ENCODE measurements at places on chromosomes 13 and 19.
A peak's percentile ranks its signal among the peaks of the same experiment; 100 is the strongest.

- no peak for DNase-seq
Observed at GRCh38 chr19:43708716-43709115, 7.2 kb upstream of the IRGC start.

- no peak for DNase-seq
Observed at GRCh38 chr13:21233086-21233485, 56.6 kb downstream of the MRPL57 start.

GRCh38 chr13:66886264-66886663 lies 343.9 kb downstream of the PCDH9 start:
- DNase-seq, result no peak

GRCh38 chr13:99285432-99286182 lies 21.6 kb downstream of the GPR183 start:
- no peak for DNase-seq

DNA sequence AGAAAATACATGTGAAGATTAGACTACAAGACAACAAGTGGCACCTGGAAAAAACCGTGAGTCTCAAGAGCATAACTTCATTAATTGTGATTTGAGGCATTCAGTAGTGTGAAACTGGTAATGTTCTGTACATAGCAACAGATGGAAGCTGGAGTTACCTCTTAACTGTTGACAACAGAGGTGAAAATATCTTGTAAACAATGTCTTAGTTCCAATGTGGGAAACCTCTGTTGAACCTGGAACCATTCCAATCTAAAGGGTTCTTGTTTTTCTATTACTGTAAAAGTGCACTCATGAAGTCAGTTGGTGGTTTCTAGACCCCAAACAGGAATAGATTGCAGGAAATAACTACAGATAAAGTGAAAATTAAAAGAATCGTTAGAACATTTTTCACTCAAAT lies 728.4 kb downstream of the SLITRK1 start:
- no peak for DNase-seq

GRCh38 chr13:34172048-34172447 lies 354.1 kb downstream of the RFC3 start:
- no peak for DNase-seq

DNA sequence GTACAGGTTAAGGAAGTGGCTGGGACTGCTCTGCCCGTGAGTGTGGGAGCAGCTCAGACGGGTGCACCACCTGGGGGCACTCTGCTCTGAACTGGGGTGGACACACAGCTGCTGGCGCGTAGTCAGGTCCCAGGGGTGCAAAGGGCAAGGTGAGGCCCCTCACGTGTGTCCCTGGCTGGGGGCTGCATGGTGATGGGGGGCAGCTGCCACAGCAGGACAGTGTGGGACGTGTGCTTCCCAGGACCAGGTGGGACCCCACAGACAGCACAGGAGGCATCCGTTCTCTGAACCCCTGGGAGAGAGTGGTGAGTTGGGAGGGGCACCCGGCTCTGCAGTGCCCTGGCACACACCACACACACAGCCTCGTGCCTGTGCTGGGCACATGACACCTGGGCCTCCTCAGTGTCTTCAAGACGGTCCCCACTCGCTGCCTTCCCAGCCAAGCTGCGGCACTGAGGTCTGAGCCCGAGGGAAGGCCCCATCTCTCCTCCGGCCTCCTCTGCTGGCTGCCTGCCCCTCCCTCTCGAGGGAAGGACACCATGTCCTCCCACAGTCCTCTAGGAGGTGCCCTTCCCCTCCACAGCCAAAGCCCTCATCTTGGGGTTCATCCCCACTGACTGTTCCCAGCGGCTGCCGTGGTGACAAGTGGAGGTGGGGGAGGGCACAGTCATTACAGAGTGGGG lies 24.7 kb downstream of the CILP2 start:
- DNase-seq, result no peak

- peak; percentile 72 for DNase-seq
Observed at GRCh38 chr13:24228852-24229458, 68.4 kb downstream of the SPATA13 start.

- no peak for DNase-seq
Observed at GRCh38 chr19:37855098-37855497, 51.3 kb downstream of the WDR87 start.

DNA sequence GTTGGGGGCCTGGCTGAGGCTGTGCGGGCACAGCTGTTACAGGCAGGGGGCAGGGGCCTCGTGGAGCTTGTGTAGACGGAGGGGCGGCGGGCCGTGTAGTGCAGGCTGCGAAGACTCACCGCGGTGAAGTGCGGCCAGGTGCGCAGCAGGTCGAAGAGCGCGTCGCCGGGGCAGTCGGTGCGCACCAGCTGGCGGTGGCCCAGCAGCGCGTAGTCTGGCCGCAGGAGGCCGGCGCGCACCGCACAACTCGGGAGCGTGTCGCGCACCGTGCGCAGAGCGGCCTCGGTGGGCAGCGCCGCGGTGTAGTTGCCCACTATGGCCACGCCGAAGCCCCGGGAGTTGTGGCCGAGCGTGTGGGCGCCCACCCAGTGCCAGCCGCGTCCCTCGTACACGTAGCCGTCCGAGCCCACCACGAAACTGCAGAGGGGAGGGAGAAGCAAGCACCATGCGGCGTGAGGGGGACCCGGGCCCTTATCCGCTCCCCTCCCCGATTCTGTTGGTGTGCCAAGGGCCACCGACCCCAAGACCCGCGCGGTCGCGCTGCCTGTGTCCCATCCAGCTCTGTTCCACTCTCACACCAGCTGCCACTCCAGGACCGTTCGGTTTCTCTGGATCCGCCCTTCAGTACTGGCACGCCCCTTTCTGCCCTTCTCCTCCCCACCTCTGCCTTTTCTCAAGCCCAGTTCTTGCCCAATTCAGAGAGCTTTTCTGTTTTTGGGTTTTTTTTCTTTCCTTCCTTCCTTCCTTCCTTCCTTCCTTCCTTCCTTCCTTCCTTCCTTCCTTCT lies 5.4 kb upstream of the RASAL3 start:
- no peak for DNase-seq

DNA sequence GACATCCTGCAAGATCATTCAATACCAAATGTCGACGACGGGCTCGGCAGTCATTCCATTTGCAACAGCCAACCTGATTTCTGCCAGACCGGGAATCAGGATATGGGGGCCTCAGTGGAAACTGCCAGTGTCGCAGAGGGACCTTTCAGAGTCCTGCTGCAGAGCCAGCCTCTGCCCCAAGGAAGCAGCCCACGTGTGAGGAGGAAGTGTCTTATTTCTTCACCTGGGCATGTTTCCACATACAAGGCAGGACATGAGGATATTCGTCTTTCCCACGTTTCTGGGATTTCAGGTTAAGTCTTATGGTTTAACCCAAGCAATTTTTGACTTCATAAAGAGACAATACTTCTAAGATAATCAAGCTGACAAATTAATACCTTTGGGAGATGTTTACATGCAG lies 69.9 kb downstream of the ABCC4 start:
- no peak for DNase-seq

DNA sequence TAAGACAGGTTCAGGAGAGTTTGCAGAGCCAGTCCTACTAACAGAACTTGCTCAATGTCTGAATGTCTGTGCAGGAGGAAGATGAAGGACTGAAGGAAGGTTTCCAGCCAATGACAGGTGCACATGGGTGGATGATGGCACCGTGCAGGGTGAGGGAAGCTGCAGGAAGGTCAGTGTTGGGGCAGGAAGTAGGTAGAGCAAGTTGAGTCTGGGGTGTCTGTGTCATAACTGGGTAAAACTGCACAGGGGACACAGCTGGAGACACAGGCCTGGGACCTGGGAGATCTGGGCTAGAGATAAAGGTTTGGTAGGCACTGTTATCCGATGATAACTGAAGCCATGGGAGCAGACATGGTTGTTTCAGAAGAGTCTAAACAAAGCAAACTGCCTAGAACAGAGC lies 116.9 kb downstream of the USP12 start:
- DNase-seq, result no peak

DNA sequence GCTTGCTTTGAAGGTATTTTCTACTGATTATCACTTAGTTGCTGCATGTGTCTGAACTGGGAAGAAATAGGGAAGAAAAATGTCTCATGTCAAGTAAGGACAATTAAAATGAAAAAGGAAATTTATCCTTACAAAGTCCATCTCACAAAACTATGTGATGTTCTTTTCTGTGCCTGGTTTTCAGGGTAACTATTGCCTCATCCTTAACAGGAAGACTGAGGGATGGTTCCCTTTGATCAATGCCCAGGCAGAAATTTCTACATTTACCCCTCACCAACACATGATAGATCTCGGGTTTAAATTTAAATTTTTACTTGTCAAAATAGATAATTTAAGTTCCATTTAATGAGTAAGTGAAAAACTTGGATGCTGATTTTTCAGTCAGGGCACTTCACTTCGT lies 3.9 kb upstream of the FOXO1 start:
- no peak for DNase-seq

DNA sequence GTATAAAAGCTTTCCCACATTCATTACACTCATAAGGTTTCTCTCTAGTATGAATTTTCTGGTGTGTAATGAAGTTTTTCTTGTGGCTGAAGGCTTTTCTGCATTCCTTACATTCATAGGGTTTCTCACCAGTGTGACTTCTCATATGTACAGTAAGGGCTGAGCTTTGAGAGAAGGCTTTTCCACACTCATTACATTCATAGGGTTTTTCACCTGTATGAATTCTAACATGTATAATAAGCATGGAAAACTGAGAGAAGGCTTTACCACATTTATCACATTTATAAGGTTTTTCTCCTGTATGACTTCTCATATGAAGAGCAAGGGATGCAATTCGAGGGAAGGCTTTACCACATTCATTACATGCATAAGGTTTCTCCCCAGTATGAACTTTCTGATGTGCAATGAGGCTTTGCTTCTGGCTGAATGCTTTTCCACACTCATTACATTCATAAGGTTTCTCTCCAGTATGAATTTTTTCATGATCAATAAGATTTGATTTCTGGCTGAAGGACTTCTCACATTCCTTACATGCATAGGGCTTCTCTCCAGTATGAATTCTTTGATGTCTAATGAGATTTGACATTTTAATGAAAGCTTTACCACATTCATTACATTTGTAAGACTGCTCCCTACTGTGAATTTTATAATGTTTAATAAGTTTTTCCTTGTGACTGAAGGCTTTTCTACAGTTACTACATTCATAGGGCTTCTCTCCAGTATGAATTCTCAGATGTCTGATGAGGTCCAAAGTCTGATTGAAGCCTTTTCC lies 42.6 kb downstream of the ZNF527 start:
- DNase-seq, result peak; percentile 24

GRCh38 chr13:45728759-45729158 lies 26.6 kb downstream of the CBY2 start:
- DNase-seq, result no peak

DNA sequence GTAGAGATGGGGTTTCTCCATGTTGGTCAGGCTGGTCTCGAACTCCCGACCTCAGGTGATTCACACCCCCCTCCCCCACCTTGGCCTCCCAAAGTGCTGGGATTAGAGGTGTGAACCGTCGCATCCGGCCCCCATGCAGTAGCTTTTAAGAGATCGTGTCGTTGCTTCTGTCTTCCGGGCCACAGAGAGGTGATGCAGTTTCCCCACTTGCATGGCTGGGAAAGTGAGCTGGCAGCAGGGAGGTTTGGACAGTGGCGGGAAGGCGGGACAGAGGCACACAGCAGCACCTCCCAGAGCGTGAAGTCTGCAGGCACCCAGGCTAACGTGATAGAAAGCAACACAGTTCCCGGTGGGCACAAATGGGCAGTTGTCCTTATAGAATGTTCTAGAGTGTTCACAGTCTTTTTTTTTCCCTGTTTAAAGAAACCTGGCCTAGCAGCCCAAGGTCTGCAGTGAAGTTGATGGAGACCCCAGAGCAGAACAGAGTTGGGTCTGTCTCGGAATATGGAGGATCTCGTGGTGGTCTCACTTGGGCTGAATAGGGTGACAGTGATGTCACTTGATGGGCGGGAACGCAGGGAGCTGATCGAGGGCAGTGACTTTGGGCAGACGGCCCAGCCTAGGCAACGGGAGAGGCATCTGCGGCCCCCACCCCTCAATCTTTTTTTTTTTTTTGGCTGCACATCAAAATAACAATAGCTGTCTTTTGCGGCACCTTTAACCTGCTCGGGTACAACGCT lies 4.9 kb downstream of the UHRF1 start:
- peak; percentile 32 for DNase-seq

DNA sequence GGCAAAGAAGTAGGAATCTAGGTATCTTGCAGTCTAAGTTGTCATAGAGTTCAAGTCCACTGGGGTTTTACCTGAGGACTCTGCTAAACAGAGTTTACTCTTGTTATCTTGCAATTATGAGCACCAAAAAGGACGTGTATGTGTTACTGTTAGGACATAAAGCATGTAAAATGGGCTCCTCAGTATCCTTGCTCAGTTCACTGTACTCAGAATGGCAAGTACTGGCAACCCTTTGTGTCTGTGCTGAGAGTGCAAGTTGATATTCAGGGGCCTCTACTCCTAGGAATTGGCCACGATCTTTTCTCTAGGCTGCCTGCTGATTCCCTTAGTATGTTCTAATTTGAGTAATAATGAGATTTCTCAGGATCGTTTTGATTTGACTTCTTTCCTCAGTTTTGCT lies 13.3 kb downstream of the TDRD3 start:
- DNase-seq, result no peak
